ENCODE measurements at places on chromosomes 4 and X.

DNA sequence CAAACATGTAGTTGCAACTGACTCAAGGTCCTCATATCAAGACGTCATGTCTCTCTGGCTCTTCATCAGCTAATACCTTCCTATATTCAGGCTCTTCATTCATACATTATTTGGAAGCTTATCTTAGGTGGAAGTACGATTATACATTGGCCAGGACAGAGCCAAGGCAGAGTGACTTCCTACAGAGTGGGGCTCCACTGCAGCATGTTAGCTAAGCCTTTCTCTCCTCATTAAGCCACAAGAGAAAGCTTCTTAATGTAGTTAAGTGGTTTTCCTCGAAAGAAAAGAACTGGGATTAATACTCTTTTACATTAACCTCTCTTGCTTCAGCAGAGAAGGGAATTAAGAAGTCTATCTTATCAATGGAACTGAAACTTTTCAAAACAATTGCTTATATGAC, 15.0 kb downstream of the C4orf33 start:
- no peak for DNase-seq

DNA sequence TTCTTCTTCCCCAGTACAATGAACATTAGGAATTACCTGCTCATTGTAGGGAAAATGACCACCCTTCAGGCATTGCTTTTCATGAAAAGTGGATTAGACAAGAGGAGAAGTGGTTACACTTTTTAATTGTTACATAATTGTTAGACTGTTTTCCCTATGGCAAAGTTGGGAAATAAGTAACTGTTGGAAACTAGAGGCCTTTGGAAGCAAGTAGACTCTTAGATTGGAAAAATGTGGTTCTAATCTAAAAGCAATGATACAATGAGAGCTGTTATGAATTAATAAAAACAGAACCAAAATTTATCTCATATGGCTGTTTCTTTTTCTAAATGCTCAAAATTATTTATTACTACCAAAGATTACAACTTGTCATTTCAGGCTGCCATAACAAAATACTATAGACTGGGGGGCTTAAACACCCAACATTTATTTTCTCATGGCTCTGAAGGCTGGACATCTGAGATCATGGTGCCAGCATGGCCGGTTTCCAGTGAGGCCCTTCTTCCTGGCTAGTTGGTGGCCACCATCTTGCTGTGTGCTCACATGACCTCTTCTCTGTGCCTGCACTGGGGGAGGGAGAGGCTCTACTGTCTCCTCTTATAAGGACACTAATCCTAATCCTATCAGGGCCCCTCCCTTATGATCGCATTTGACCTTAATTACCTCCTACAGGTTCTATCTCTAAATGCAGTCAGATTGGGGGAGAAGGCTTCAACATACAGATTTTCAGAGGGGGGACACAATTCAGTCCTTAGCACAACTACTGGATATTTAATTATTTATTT, 12.5 kb downstream of the CC2D2A start:
- DNase-seq = no peak

DNA sequence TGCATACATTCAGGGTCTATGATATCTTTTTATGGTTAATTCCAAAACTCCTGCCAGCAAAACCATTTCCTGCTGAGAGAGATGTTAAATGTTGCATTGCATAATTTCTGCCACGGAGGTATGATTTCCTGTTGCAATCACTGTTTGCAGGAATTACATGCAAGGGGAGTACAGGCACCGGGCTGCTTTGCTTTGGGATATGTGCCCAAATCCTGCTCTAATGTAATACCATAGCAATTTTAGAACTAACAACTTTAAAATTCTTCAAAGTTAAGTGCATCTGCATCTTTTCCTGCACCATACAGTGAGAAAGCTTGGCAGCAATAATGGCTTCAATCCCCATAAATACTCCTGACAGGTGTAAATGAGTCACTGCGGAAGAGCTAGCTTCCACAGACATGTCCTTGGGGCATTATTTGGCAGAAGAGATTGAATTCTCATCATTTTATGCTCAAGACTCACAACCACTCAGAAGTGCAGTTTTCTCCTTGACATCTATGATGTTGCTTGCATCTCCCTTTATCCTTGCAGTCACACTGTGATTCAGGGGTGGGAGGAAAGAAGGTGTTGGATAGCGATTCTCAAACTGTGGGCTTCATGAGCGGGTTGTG, 29.6 kb downstream of the TRIM2 start:
- DNase-seq = no peak

DNA sequence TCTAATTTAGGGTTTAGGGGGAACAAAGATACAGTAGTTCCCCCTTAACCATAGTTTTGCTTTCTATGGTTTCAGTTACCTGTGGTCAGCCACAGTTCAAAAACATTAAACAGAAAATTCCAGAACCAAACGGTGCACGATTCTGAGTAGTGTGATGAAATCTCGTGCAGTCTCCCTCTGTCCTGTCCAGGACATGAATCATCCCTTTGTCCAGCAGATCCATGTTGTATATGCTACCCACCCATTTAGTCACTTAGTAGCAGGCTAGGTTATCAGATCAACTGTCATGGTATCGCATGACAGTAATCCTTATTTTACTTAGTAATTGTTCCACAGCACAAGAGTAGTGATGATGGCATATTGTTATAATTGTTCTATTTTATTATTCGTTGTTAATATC, 556.1 kb downstream of the IL1RAPL1 start:
- no peak for DNase-seq

- no peak for DNase-seq
These were observed 773 bp upstream of the ITM2A start for GRCh38 chrX:79367907-79368306.

DNA sequence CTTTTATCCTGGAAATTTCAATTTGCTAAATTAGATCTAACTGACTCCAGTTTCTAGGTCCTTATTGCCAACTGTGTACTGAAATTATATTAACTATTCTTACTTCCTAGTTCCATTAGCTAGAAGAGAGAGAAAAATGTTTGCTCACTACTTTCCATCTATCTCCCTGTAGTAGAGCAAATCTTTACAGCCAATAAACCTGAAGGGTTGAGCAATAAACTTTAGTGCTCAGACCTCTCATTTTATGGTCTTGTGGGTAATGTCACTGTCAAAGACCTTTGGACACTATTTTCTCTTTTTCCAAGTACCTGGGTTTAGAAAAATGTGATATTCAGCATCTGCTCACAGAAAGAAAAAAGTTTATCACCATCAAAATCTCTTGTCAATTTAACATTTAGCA, 237.5 kb upstream of the GEMIN8 start:
- no peak for DNase-seq

GRCh38 chr4:53067125-53067802, 205.1 kb downstream of the RASL11B start:
- DNase-seq = no peak

- DNase-seq = peak; percentile 25
These were observed 131.0 kb downstream of the DCLK2 start for GRCh38 chr4:150209140-150209829.

- no peak for DNase-seq
These were observed 9.4 kb downstream of the DAPP1 start for GRCh38 chr4:99826016-99826415.

DNA sequence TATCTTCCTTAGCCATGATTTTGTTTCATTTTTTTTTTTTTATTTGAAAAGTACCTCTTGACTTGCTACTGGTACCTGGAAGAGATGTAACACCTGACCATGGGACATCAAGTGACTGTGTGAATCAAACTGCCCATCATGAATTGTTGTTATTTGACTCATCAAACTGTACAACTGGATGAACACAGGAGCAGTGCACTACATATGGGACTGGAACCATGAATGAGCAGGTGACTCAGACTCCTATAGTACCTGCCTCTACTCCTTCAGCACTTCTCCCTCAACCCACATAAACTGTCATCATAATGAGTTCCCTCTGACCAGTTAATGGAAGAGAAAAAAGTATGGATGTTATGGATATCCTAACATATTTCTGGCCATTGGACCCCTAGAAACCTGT, 15.9 kb upstream of the UBE2D3 start:
- DNase-seq = no peak

Data from germinal center (tissue), 1 donor.